Colonic mucosa (tissue), 4 donors: ENCODE measurements at places on chromosomes 5 and 9. TPM values are rescaled to one million over a fixed set of nuclear protein-coding genes. Genes with fewer than 3 reads are reported as not detected.
A peak's percentile ranks its signal among the peaks of the same experiment; 100 is the strongest.

FAM169A gene
- total RNA-seq: 5.0 TPM

ANKRD18B gene
- total RNA-seq: not detected

PGM5 gene
- 7.7 TPM for total RNA-seq

FOXD4L5 gene
- total RNA-seq: not detected

ARPC5L gene
- 61.5 TPM for total RNA-seq

PPP3R2 gene
- total RNA-seq: not detected

CDC25C gene
- 4.3 TPM for total RNA-seq

DNA sequence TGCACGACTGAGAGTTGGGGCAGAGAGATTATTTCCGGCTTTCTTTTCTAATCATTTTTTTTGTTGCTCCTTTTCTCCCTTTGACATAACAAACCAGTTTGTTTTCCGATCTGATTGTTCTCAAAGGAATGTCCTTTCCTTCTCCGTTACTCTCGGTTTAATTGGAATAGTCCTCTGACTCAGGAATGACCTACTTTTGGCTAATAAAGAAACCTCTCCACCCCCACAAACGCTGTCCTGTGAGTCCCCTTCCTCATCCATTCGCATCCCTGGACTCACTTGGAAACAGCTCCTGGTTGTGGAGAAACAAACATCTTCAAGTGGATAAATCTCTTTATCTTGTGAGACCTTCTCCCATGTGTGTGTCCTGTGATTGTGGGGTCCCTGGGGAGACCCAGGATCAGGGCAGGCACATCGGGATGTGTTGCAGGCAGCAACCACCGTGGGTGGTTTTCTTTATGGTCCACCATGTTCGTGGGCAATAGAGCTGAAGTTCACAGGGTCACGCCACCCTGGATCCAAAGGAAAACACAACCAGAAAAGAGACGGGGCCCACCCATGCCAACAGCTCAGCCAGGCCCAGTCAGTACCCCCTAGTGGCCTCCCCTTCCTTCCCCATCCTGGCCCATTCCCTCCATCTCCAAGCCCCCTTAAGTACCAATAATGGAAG, 45.2 kb upstream of the NEK6 start:
- no peak for DNase-seq

DNA sequence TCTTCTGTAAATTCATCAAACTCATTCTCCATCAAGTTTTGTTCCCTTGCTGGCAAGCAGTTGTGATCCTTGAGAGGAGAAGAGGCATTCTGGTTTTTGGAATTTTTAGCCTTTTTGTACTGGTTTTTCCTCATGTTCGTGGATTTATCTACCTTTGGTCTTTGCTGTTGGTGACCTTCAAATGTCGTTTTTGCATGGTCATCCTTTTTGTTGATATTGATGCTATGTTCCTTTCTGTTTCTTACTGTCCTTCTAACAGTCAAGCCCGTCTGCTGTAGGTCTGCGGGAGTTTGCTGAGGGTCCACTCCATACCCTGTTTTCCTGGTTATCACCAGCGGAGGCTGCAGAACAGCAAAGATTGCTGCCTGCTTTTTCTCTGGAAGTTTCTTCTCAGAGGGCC, 140.9 kb downstream of the RPS23 start:
- no peak for DNase-seq

DNA sequence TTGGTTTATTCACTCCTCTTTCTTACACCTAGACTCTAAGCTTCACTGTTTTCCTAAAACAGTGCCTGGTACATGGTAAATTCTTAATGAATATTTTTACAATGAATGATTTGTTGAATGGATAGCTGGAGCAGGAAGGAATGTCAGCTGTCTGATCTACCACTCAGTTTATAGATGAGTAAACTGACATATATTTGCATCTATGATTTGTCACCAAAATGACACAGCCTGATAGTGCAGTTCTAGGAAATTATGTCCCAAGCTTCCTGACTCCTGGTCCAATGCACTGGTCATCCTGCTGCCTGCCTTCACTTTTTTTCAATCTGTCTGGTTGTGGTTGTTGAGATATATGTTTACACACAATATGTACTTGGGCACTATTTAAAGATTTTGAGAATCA, 651.7 kb upstream of the WWC1 start:
- no peak for DNase-seq

DNA sequence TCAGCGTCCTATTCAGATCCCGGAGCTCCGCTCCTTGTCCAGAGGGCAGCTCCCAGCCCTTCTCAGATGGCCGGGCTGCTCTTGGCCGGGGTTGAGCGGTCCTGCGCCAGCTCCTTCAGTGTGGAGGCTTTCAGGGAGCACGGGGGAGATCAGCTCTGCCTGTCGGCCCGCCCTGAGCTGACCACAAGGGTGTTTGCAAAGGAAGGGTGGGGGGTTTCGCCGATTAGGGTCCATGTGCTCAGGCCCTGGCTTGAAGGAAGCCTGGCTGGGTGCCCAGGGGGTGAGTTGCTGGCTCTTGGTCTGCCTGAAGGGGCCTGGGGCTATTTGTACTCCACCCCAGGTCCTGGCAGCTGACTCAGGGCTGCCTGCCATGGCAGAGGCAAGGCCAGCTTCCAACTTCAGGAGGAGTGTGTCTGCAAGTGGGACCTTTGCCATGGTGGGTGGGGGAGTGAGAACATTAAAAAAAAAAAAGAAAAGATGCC, 250.1 kb upstream of the KLF4 start:
- peak; percentile 46 for DNase-seq

DNA sequence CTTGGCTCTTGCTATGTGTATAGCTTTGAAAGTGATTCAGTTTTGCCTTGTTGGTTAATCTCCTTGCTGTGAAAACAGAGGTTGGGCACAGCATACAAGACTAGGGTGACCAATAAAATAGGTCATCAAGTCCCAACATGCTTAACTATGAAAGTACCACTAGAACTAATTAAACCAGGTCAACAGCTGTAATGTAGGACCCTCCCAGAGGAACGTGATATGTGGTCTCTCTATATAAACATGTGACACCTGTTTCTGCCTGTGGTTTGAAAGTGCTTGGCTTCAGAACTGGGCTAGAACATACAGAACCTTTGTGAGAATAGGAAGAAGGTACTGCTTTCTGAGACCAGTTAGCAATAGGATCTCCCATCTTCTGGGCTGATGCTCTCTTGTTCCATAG, 297.1 kb downstream of the FBXL7 start:
- no peak for DNase-seq

GRCh38 chr5:38678076-38678475, 121.6 kb upstream of the LIFR start:
- no peak for DNase-seq

- DNase-seq: no peak
Measured at GRCh38 chr5:147750065-147750464, 32.5 kb downstream of the JAKMIP2 start.

GRCh38 chr9:102101723-102102122, 363.3 kb upstream of the GRIN3A start:
- no peak for DNase-seq

DNA sequence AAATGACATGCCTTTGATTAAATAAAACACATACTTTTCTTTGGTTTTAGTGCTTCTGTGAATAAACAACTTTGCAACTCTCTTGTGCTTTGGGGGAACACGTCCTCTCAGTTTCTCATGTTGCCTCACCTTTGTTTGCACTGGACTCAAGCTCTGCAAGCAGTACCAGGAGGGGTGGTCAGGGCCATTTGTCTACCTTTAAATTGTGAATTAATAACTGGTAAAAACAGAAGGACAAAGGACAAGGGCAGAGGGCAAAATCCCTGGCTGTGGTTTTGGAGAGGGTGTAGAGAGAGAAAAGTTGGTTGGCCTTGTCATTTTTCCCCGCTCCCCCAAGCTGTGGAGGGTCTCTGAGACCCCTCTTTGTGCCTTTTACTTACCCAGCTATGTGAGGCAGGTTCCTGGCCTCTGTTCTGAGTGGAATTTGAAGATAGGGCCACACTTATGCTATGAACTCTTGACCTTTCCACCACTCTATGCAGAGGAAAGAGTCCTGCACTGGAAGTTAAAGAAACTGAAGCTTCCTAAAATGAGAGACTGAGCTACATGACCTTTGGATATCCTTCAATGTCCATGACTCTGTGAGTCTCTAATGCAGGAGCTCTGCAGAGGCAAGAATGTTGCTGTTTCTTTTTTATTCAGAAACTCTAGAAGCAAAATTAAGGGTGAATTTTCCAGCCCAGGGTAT, 55.1 kb upstream of the MOCS2 start:
- no peak for DNase-seq

DNA sequence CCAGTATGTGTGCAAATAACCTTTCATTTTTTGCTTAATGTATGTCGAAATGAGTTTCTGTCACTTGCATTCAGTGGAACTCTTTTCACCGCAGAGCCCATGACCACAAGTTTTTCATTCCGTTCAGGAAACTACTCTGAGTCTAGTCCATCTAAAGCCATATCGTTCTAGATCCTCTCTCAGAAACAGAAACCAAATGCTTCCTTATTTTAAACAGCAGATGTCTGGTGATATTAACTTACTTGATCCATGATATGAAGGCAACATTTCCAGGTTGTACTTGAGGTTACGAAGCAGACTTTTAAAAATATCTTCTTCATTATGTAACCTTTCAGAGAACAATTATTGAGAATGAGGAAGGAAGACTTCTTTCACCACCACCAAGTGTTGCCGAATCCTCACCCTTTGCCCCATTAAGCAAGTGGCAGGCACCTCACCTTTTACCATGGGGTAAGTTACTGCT, 72.4 kb upstream of the GNAQ start:
- no peak for DNase-seq

DNA sequence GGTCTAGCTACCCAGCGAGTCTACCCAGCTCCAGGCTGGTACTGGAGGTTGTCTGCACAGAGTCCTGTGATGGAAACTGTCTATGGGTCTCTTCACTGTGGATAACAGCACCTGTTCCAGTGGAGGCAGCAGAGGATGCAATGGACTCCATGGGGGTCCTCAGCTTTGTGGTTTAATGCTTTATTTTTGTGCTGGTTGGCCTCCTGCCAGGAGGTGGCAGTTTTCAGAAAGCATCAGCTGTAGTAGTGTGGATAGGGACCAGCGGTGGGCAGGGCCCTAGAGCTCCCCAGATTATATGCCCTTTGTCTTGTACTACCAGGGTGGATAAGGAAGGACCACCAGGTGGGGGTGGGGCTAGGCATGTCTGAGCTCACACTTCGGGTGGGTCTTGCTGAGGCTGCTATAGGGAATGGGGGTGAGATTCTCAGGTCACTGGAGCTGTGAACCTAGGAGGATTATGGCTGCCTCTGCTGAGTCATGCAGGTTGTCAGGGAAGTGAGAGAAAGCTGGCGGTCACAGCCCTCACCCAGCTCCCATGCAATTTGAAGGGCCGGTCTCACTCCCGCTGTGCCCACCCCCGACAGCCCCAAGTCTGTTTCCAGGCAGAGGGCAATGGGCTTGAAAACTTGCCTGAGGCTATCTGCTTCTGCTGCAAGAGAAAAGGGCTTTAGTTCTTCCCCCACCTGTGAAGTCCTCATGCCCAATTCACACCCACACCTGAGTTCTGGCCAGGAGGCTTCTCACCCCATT, 397.1 kb downstream of the TLE1 start:
- DNase-seq: no peak

DNA sequence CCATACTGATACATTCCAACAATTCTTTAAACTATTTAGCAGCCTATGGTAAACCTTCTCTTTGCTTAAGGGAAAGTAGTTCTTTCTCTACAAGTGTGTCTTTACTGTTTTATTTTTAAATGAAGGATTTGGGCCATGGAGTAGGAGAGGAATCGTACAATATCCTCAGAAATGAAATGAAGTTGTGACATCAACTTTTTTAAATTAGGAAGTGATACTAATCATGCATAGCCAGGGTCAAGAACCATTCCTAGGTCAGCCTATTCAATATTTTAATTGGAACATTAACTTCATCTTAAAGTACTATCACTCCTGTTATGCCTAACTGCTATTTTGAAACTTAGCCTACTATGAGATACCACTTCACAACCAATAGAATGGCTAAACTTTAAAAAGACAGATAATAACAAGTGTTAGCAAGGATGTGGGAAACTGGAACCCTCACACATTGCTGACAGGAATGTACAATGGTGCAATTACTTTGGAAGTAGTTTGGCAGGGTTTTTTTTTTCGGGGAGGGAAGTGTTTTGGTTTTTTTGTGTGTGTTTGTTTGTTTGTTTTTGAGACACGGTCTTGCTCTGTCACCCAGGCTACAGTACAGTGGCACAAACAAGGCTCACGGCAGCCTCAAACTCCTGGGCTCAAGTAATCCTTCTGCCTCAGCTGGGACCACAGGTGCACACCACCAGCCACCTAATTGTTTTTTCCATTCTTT, 10.7 kb downstream of the AGTPBP1 start:
- DNase-seq: no peak

DNA sequence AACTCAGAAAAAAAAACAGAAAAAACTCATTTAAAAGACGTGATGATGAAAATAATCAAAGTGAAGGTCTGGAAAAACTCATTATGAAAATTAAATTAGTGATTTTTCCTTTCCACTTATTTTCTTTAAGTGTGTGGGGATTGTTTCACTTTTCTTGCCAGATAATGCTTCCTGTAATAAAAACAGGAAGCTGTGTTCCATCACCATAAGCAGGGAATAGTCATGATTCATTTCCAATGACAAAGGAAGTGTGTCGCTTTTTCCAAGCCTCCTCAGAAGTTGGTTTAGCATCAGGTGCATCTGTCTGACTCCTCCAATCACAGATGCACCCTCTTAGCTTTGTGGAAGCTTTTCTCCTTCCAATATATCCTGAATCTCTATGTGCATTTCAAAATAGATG, 2068.7 kb downstream of the MAT2B start:
- no peak for DNase-seq

DNA sequence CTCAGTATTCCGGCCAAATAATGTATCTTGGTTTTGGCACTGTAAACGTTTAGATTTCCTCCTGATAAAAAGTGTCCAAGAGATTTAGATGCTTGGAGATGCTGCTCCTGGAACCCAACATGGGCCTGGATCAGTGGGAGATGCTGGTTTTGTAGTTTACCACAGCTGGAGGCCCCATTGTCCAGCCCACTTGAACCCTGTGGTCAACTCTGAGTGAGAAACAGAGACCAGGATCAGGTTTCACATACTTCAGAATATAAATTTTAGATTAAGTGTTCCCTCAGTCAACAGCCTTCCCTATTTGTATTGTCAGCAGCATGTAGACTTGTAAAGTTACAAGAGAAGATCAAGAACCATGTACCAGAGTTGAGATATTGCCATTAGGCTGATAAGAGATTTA, 144.7 kb upstream of the C9orf72 start:
- DNase-seq: no peak

GRCh38 chr5:89584339-89584956, 701.5 kb upstream of the MEF2C start:
- no peak for DNase-seq

DNA sequence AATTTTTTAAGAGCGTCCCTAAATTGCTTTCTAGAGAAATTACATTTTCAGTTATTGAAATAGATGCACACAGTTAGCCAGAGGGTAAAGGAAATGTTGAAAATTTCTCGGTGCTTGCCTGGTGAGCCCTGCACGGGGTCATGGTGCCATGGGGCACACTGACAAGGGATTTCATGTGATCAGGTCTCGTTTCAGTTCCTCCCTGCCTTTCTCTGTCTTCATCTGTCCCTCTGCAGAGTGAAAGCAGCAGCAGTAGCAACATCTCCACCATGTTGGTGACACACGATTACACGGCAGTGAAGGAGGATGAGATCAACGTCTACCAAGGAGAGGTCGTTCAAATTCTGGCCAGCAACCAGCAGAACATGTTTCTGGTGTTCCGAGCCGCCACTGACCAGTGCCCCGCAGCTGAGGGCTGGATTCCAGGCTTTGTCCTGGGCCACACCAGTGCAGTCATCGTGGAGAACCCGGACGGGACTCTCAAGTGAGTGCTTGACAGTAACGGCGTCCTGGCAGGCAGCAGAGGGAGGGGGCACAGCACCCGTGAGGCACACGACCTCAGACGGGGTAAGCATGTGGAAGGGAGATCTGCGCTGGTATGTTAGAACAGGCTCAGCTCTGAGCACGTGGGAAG, 89.1 kb upstream of the OTULINL start:
- DNase-seq: no peak
